ENCODE measurements at places on chromosomes 12 and 14.

DNA sequence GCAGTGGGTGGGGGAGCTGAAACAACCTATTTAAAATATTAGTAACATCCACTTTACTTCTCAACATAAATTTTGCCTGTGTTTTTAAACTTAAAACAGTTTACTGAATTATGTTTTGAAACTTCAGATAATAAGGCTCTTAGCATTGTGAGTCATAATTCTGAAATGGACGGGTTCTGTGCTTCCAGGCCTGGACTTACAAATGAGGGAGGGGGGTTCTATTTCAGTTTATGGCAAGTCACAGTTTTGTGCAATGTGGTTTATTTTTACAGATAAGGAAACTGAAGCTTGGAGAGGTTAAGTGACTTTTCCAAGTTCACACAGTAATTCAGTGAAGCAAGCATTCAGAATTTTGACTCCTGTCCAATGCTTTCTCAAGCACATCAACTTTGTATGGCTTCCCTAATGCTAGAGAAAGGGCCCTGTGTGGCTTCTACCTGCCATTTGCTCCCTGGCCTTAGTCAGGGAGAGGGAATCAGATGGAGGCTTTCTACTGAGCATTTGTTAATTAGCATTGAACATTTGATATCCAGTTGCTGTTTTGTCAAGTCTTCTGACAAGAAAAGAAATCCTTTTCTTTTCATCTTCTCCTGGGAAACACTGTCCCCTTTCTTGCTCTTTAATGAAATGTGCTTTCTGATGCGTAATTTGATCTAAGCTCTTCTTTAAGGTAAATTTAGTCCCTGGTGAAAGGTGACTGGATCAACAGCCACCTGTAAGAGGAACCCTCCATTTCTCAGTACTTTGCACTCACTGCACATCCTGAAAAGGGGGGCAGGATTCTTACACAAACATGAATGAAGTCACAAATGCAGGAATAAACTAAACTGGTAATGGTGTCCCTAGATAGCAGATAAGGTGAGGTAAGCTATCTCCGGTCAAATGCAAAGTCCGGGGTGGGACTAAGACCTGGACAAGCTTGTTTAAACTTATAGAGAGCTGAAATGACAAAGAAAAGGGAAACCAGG is 2.5 kb upstream of the SALL2 start:
- DNase-seq, result no peak

DNA sequence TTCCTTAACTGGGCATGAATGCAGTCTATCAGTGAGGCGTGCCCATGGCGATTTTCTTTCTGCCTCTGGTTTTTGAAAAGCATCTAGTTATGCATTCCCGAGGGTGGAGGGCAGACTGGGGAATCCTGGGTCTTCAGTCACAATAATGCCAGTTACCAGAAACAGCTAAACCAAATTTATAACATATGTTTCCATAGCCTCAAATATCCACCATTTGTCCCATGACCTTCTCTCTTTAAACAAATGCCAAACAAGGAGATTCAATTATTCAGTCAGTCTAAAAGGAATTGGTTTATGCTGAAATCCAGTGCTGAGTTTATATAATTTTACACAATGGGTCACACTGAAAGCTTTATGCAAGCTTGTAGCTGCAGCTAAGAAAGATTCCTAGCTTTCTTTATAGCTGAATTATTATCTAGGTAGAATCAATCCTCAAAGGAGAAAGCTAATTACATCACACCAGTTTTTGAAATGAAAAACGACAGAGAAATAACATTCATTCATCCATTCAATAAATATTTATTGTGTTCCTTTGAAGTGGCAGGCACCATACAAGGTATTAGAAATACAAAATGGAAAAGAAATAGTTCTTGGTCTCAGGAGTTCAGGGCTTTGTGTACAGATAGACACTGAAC is 131.3 kb upstream of the RAP1B start:
- no peak for DNase-seq

GRCh38 chr14:34583525-34583924 is 44.0 kb upstream of the EAPP start:
- no peak for DNase-seq

GRCh38 chr14:74155287-74155686 is 70.5 kb downstream of the LIN52 start:
- DNase-seq, result no peak

DNA sequence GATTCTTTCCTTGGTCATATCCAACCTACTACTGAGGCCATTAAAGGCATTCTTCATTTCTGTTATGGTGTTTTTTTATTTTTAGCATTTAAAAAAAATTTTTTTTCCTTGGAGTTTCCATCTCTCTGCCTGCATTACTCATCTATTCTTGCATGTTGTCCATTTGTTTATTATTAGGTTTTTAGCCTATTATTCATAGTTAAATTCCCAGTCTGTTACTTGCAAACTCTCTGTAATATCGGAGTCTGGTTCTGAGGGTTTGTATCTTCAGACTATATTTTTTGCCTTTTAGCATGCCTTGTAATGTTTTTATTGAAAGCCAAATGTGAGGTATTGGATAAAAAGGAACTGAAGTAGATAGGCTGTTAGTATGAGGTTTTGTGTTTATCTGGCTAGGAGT is 284.3 kb downstream of the FUT8 start:
- DNase-seq, result no peak

GRCh38 chr14:92499234-92499633 is 14.3 kb upstream of the RIN3 start:
- DNase-seq, result no peak

GRCh38 chr12:47114481-47114892 is 34.7 kb upstream of the AMIGO2 start:
- no peak for DNase-seq

Measured in activated T-cell treated with anti-CD3 and anti-CD28 coated beads for 1 hour (primary cell).